ENCODE measurements at places on chromosomes 16 and 17. TPM values are rescaled to one million over a fixed set of nuclear protein-coding genes. Genes with fewer than 3 reads are reported as not detected.

LGALS9 gene
- 0.54 TPM for total RNA-seq

GRCh38 chr17:29243792-29244191 lies 2.9 kb upstream of the CRYBA1 start:
- DNase-seq, result peak; percentile 46

ICAM2 gene
- total RNA-seq, result not detected

CHST5 gene
- not detected for total RNA-seq

KRT39 gene
- total RNA-seq, result not detected

KCNAB3 gene
- total RNA-seq, result 4.2 TPM

SLFN14 gene
- not detected for total RNA-seq

DNA sequence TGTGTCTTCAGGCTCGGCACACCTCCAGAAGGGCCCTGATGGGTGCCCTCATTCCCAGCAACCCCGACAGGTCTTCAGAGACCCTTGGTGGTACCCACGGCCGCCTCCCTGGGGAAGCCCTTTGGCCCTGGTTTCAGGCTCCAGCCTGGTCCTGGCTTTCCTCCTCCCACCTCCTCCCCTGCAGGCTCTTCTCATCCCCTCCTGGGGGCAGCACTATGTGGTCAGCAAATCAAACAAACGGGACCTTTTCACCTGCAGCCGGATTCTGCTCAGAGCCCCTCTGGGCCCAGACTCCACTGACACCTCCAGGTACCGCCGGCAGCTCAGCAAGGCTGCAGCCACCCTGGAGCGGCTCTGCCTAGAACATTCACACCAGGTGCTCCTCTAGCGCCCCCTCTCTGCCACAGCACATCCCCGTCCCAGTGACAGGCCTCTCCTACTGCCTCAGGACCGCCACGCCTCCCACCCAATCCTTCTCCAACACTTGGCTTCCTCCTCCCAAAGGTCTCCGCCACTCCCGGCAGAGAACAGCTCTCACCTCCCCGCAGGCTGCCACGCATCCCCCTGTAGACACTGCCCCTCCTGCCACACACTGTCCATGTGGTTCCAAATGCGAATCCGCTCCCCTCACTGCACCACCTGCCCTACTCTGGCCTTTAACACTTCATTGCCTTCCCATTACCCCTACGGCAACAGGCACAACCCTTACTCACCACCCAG lies 12.0 kb downstream of the CORO7 start:
- DNase-seq, result peak; percentile 38

GPR142 gene
- total RNA-seq, result not detected

MTSS2 gene
- 78.7 TPM for total RNA-seq

SLC9A5 gene
- 0.40 TPM for total RNA-seq

DNA sequence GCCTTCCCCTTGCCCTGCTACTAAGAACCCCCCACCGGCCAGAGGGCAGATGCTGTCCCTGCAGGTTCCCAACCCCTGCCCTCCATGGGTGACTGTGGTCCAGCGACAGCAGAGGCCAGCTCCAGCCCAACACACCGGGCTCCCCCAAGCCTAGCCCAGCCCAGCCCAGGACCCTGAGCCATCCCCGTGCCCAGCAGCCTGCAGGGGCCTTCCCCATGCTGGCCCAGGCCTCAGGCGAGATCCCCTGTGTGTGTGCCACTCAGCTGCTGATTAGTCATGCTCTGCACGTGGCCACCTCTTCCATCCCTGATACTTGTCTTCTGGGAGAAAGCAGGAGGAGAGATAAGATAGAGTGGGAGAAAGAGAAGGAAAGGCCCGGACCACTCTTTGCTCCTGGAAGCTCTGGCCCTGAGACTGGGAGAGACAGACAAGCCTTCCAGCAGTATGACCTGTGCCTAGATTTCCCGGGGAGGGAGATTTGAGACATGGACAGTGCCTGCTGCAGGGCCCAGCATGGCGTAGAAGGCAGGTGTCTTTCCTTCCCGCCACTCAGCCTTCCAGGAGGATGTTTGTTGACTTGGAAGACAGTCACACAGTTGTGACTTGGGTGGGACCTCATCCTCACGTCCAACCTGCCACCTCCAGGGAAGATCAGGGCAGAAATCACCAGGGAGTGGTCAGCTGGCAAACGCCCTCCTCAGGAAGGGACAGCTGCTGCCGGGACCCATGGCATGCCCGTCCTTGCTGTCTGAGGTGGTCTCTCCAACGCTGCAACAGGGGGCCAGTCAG lies 41.3 kb upstream of the RASD1 start:
- DNase-seq, result no peak

- DNase-seq, result no peak
Measured at GRCh38 chr17:17757956-17758845, 76.9 kb downstream of the RAI1 start.

GRCh38 chr17:11023639-11024479 lies 186.0 kb upstream of the PIRT start:
- DNase-seq, result no peak

GRCh38 chr17:75338335-75338734 lies 49.1 kb upstream of the SLC25A19 start:
- DNase-seq, result no peak

- no peak for DNase-seq
Measured at GRCh38 chr16:29911676-29912010, 11.4 kb downstream of the ASPHD1 start.

DNA sequence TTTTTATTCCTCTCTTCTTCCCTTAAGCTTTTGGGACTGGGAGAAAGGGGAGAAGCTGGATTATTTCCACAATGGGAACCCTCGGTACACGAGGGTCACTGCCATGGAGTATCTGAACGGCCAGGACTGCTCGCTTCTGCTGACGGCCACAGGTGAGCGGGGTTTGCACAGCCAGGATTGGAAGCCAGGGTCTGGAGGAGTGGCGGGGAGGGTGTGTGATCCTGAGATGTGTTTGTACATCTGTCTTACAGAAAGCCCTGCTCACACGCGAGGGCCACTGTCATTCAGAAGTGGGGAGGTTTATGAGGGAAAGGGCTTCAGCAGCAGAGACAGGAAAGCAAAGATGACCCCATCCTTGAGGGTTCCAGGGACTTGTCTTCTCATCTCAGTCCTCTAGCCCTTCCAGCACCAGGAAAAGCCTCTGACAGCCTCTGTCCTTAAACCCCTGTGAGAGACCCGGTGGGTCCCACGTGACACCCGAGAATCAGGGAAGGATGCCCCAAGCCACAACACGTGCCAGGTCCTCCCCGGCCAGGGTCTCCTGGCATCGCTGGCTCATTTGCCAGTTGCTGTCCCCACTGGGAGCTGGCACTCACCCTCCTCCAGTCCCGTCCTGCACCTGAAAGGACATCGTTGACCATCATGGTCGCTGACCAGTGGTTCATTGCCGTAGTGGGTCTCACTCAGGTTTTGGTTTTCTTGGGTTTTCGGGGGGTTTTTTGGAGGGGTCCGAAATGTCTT lies 44.3 kb upstream of the CHMP6 start:
- DNase-seq, result no peak

DNA sequence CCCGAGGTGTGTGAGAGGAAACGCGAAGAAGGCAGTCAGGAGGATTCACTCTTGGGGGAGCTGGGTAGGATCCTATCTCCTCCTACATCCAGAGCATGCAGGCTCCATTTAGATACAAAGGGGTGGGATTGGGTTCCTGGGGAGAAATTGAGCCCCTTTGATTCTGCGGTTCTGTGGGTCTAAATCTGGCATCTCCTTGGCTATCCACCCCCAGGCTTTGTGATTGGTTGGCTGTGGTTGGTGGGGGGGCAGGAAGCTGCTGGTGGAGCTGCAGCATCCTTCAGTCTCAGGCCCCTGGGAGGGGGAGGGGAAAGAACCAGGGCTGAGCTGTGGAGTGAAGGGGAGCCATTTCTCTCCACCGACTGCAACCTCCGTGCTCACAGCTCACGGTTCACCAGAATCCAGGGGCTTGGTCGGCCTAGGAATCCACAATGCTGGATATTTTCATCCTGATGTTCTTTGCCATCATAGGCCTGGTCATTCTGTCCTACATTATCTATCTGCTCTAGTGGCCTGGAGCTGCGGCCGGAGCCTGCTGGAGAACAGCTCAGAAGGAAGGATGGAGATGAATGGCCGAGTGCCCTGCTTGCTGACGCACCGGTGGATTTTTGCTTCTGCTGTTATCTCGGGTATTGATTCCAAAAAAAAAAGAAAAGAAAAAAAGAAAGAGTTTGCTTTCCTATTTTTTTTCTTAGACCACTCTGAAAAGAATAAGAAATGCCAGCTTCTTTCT lies at the start of gene LASP1NB:
TSS of gene LASP1NB (plus strand) at position 352 of the 733 bp plus-strand sequence.
- no peak for DNase-seq

DNA sequence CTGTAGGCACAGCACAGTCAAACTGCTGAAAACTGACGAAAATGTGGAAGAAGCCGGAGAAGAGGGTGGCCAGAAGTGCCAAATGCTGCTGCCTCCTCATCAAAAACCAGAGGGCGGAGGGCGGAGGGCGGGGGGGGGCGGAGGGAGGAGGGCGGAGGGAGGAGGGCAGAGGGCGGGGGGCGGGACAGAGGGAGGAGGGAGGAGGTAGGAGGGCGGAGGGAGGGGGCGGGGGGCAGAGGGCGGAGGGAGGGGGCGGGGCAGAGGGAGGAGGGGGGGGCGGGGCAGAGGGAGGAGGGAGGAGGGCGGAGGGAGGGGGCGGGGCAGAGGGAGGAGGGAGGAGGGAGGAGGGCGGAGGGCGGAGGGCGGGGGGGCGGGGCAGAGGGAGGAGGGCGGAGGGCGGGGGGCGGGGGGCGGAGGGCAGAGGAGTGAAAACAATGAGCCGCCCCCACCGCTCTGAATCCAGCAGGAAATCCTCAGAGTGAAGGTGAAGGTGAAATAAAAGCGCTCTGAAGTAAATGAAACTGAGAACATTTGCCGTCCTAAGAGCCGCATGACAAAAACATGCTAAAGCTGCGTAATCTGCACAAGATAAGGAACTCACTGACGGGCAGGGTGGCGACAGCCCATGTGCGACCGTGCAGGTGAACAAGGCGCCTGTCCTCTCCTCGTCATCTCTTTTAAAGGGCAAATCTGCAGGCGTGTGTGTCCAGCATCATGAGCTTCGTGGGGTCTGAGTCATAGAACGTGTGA lies 22.6 kb upstream of the CBFA2T3 start:
- DNase-seq, result no peak

GRCh38 chr16:5736209-5736930 lies 638.8 kb upstream of the EEF2KMT start:
- no peak for DNase-seq

DNA sequence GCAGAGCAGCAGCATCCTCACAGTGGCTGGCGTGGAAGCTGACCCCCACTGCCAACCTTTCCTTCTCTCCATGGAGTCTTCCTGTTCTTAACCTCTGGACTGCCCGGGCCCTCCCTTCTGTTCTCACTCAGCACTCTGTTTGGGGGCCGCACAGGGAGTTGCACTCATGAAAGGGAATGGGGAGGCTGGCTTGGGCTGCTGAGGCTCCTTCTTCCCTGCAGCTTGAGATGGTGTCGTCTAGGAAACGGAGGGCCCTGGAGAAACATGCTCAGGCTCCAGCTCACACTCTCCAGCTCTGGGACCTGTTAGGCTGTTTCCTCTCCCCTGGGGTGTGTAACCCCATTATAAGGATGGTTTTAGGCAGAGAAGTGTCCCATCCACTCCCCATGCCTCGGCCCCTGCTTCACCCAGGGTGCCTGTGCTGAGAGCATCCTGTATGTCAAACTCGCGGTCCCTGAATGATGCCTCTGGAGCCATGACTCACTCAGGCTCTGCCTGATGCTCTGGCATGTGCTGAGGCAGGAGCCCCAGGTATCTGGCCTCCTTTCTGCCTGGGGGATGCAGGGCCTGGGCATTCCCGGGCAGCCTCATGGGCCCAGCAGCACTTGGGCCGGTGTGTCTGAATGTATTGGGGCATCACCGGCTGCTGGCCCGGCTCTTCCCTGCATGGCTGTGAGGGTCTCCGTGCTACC lies 18.9 kb downstream of the TMEM94 start:
- no peak for DNase-seq

ADAD2 gene
- not detected for total RNA-seq

- DNase-seq, result no peak
Measured at GRCh38 chr17:83053021-83053681, 26.3 kb upstream of the METRNL start.

DNA sequence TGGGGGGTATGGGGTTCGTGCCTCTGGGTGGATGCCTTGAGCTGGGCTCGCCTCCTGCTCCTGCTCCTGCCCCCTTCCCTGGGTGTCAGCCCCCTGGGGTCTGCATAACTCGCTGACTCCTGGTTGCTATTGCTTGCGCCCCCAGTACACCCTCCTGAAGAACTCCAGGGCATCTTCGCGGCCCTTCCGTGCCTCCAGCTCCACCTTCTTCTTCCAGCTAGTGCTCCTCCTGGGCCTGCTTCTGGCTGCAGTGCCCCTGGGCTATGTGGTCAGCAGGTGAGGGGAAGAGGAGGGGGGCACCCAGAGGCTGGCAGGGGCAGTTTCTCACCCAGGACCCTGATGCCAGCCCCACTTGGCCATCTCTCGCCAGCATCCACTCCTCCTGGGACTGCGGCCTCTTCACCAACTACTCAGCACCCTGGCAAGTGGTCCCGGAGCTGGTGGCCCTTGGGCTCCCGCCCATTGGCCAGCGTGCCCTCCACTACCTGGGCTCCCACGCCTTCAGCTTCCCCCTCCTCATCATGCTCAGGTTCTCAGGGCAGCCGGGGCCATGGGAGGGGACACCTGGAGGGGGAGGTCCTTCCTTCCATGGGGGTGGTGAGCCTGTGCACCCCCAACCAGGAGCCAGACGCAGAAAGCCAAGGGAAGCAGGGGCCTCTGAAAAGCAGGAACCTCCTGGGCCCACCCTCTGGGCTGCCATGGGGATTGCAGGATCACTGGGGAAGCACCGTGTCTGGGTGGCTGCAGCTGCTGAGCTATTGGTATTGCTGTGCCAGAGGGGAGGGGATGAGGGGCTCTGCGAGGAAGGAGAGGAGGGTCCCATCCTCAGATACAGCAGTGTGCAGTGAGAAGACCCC lies 7.8 kb upstream of the C17orf99 start:
- DNase-seq, result no peak

SLC12A3 gene
- total RNA-seq, result not detected

GRCh38 chr16:66026787-66027330 lies 339.6 kb upstream of the CDH5 start:
- no peak for DNase-seq
